ENCODE measurements at places on chromosomes 2 and 18.
A peak's percentile ranks its signal among the peaks of the same experiment; 100 is the strongest.

DNA sequence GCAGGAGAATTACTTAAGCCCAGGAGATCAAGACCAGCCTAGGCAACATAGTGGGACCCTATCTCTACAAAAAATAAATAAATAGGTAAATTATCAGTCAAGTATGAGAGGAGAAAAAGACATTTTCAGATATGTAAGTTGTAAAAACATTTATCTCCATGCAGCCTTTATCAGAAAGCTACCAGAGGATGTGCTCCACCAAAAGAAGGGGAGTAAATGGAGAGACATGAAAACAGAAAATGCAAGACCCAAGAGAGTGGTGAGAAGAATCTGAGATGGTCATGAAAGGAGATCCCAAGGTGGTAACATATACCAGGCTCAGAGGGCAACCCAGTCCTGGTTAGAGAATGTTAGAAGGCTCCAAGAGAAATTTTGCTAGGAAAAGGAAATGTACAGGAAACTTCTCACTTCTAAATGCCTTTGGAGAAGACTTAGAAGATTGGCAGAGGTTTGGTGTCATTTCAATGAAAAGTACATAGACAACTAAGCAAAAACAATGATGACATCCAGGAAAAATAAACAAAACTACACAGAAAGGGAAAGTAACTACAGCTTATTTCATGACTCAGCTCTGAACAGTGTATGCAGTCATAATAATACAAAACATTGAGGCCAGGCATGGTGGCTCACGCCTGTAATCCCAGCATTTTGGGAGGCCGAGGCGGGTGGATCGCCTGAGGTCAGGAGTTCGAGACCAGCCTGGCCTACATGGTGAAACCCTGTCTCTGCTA, 19.5 kb downstream of the CIB4 start:
- no peak for DNase-seq

GRCh38 chr2:106363791-106364190, 104.4 kb downstream of the RGPD3 start:
- no peak for DNase-seq

DNA sequence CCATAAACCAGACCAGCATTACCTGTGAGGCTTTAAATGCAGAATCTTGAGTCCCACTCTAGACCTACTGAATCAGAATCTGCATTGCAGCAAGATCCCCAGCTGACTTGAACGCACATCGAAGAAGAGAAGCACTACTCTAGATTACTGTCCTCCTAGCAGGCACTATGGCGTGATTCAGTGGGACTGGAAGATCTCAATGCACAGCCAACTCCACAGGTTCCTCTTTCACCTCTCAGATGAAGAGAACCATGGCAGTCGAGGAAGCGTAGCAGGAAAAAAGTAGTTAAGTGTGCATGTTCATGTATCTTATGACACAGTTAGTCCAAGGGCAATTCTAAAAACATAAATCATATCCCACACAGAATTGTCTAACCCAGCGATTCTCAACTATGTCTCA, 97.4 kb downstream of the STK39 start:
- no peak for DNase-seq

GRCh38 chr2:11559786-11560155, 25.9 kb downstream of the GREB1 start:
- DNase-seq, result no peak

DNA sequence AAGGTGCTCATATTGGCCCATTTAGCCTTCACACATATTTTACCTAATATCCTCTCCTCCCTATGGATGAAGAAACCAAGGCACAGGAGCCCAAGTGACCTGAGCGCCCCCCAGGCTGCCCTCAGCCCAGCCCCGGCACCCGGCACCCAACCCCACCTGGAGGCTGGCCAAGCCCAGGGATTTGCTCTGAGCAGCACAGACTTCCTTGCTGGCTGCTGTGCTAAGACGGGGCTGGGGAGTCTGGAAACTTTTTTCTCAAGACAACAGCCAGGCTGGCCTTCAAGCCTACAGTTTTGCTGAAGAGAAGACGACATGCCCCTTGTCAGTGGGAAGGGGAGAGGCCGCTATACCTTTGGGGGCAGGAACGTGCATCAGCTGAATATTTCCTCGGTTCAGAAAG, 52.7 kb upstream of the LAMA1 start:
- DNase-seq, result no peak

DNA sequence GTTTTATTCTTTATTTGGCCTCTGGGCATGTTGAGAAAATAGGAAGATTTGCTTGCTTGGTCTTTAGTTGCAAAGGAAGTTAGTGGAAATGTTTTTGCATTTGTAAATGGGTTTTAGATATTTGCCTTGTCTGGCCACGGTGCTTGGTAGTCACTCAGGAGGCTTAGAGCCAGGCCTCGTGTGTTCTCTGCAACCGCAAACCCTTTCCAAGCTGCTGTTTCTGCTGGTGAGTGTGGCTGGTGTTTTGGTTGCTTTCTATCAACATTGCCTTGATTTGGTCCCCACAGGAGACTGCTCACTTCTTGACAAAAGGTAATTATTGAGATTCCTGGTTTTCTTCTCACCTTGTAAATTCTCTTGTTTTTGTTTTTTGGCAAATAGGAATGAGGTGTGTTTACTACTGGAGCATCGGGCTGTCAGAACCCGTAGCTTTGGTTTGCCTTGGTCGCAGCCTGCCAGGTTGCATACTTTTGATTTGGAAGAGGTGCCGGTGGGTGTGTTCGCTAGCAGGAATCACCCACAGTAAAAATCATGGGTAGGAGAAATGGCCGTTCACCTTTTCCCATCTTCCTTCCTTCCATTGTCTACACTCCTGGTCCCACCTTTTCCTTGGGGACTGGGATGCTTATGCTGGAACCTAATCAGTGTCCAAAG, 15.8 kb downstream of the ASAP2 start:
- peak; percentile 51 for DNase-seq

DNA sequence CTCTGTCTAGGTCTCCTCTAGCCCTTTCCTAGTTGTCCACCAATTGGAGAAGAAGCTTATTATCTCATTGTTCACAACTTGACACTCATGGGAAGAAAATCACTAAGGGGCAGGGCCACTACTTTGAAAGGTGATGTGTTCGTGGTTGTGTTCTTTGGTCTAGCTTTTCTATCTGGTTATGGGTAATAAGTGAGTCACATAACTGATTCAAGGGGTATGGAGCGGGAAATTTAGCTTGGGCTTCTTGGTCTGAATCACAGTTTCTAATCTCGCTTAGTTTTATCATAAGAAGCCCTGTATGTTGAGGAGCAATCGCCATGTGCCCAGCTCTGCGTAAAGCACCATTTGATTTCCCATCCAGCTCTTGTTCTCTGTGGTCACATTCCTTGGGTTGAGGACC, 18.7 kb upstream of the DYTN start:
- no peak for DNase-seq

- DNase-seq, result no peak
Observed at GRCh38 chr2:22737144-22737543, 647.8 kb upstream of the KLHL29 start.

DNA sequence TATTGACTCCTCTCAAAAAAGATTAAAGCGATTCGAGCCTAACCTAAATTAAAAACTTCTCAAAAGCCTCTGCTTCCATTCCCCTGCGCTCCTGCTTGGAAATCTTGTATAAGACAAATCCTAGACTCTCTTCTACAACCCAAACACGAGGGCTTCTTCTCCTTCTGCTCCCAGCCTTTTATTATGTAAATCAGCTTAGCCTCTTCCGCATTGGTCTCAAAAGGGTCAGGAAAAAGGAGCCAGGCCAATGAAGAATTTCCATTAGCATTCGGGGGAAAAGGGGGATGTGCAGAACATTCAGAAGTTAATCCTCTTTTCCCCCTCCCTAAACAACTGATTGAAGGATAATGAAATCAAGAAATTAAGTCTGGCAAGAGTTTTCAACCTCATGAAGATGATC, 107.9 kb downstream of the FAM124B start:
- DNase-seq, result no peak

Measured in fibroblast of gingiva (primary cell).